Neuronal stem cell (in vitro differentiated cells): ENCODE measurements at places on chromosomes 7 and 10.

GRCh38 chr10:99450156-99450555 lies 19.7 kb upstream of the GOT1 start:
- H3K36me3 ChIP-seq = no peaks in the 10 kb centered on the region
- peaks cover 78% of the 10 kb centered on the region for H3K27me3 ChIP-seq
- H3K4me1 ChIP-seq = no peaks in the 10 kb centered on the region
- no peak for DNase-seq
- H3K4me3 ChIP-seq = no peak overlapping the region
- H3K27ac ChIP-seq = no peak overlapping the region

DNA sequence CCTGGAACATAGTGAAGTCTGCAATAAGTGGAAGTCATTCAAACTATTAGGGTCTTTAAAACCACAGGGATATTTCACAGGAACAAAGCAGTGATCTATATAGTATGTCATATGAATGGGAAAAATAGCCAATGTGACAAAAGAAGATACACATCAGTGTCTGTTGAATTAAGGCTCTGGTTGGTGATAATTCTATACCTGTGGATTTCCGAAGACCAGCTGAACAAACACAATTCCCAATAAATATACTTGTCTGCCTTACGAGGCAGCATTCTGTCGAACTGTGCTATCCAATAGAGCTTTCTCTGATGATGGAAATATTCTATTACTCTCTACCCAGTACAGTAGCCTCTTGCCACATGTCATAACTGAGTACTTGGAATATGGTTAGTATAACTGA lies 55.9 kb upstream of the CAV2 start:
- no peak for DNase-seq
- no peak overlapping the region for H3K4me3 ChIP-seq
- H3K27me3 ChIP-seq = no peaks in the 10 kb centered on the region
- H3K36me3 ChIP-seq = no peaks in the 10 kb centered on the region
- H3K4me1 ChIP-seq = peaks cover 2% of the 10 kb centered on the region
- no peak overlapping the region for H3K27ac ChIP-seq

- peak; percentile 93 for DNase-seq
- H3K4me3 ChIP-seq = peak within 1 kb of the TSS; percentile 88
- H3K4me1 ChIP-seq = peaks cover 6% of the 10 kb centered on the region
- no peaks in the 10 kb centered on the region for H3K27me3 ChIP-seq
- H3K36me3 ChIP-seq = peaks cover 36% of the 10 kb centered on the region
Measured at GRCh38 chr7:74173866-74174605, at the start of gene EIF4H. TSS of gene EIF4H (plus strand) at chr7:74174356. CDS start at chr7:74174384, 28 bp downstream.

GRCh38 chr10:86316274-86316835 lies 50.2 kb downstream of the GRID1 start:
- no peaks in the 10 kb centered on the region for H3K27me3 ChIP-seq
- no peak overlapping the region for H3K27ac ChIP-seq
- no peak for DNase-seq
- no peak overlapping the region for H3K4me3 ChIP-seq
- H3K4me1 ChIP-seq = peaks cover 3% of the 10 kb centered on the region

DNA sequence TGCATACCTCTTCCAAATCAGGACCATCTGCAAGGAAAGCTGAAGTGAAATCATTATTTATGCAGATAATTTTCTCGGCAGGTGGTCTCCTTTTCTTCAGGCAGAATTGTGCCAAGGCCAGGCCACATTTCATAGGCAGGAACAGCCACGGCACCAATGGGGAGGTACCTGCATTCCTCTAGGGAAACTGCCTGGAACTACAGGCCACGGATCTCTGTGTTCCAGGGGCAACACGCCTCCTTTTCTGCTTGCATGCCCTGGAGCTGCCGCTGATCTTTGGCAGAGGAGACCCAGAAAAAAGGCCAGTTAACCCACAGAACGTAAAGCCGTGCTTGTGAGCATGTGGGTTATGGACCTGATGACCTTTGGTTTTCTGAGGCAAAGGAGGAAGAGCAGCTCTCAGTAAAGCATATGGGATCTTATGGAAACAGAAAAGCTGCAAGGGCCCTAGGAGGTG lies 111.2 kb upstream of the KIAA1217 start:
- no peaks in the 10 kb centered on the region for H3K27me3 ChIP-seq
- H3K4me1 ChIP-seq = peaks cover 2% of the 10 kb centered on the region
- no peak overlapping the region for H3K27ac ChIP-seq
- DNase-seq = no peak
- H3K36me3 ChIP-seq = no peaks in the 10 kb centered on the region

DNA sequence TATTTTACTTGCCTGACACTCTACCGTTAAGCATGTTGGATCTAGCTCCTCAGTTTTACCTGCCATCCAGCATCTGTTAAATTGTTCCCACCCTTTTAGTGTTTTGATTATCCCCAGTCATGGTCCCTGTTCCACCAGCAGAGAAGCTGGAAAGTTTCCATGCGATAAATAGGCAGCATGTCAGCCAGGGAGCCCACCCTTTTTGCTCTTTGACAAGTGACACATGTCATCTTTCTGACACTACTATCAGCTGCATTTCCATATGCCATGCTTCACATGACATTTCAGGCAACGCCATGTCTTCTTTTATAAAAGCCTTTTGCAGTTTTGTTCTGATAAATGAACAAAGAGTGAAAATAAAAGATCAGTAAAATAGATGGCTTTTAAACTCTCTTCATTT lies 310.8 kb downstream of the MAGI2 start:
- H3K4me1 ChIP-seq = no peaks in the 10 kb centered on the region
- no peak overlapping the region for H3K27ac ChIP-seq
- H3K36me3 ChIP-seq = no peaks in the 10 kb centered on the region
- H3K4me3 ChIP-seq = no peak overlapping the region

DNA sequence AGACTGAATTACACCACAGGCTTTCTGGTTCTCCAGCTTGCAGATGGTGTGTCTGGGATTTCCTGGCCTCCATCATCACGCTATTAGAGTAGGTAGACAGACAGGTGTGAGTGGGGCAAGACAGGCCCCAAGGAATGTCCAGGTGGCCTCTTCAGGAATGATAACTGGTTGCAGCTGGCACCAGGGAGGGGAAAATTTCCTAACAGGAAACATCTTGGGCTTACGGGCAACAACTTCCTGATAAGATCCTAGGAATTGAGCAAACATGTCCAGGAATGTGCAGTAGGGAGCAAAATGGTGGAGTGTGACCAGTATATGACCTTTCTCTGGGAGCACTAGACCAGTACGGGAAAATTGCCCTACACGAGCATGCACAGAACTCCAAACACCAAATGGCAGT lies 11.3 kb downstream of the XRCC2 start:
- no peak for DNase-seq
- H3K4me3 ChIP-seq = no peak overlapping the region
- no peak overlapping the region for H3K27ac ChIP-seq
- H3K4me1 ChIP-seq = no peaks in the 10 kb centered on the region

DNA sequence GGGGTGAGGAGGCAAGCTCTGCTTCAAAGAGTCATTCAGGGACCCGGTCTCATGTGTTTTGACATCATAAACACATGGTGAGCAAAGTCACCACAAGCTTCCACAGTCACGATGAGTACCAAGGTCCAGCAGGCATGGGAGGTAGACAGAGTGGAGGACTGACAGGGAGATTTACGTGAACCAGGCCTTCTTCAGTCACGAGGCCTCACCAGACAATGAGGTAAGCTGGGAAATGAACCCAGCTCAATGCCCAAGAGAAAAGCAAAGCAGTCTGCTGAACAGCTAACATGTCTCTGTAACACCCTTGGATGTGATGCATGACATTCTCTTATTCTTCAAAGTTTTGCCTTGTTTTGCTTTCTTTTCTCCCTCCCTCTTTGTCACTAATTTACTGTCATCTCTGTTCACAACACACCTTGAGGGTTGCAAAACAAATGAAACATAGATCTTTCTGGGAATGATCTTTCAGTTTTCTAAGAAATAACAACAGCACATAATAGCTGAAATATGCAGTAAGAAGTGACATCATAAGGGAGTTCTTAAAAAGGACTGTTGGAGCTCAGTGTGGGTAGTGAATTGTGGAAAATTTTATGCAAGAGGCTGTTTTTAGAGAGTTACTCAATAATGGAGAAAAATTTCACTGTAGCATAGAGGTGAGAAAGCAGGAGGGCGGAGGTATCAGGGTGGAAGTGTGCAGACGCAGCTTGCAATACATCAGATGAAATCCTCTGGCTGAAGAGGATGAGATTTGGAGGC lies 9.0 kb downstream of the PPP1R17 start:
- H3K27me3 ChIP-seq = no peaks in the 10 kb centered on the region
- H3K27ac ChIP-seq = no peak overlapping the region
- H3K4me1 ChIP-seq = no peaks in the 10 kb centered on the region
- no peak for DNase-seq

GRCh38 chr10:26534384-26534783 lies 96.2 kb downstream of the APBB1IP start:
- H3K4me1 ChIP-seq = no peaks in the 10 kb centered on the region
- no peak overlapping the region for H3K4me3 ChIP-seq
- DNase-seq = no peak

DNA sequence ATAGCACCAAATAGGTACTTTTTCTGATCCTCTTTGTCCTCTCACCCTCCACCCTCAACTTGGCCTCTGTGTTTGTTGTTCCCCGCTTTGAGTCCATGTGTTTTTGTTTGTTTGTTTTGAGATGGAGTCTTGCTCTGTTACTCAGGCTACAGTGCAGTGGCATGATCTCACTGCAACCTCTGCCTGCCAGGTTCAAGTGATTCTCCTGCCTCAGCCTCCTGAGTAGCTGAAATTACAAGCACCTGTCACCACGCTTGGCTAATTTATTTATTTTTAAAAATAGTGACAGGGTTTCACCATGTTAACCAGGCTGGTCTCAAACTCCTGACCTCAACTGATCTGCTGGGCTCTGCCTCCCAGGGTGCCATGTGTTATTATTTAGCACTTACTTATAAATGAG lies 5.3 kb downstream of the ZNF273 start:
- no peaks in the 10 kb centered on the region for H3K4me1 ChIP-seq
- no peak overlapping the region for H3K27ac ChIP-seq
- peaks cover 46% of the 10 kb centered on the region for H3K36me3 ChIP-seq
- H3K27me3 ChIP-seq = no peaks in the 10 kb centered on the region

DNA sequence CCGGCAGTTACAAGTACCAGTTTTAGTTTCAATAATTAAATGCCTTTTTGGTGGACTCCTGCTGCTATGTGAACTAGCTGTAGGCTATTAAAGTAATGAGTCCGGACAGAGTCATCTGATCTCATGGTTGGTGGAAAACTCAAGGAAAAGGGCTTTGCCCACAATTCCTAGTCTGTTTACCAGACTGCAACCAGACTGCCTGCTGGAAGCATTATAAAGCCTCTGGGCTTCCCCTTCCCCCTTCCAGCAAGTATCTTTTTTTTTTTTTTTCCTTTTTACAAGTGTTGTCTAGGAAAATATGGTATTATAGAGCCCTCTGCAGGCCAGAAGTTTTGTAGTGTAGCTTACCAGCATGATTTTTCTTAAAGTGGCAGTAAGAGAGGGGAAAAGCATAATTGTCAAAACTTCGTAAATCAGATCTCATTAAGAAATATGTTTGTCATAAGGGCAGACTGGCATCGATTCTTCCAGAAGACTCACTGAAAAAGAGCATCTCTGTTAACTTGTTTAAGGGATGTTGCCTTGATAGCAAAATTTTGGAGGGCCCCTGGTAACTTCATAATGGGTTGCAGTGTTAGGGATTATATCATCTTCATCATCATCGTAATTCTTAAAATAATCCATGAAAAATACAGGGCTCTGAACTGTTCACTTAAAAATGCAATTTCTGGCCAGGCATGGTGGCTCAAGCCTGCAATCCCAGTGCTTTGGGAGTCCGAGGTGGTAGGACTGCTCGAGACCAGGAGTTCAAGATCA lies 181.3 kb downstream of the TAX1BP1 start:
- H3K36me3 ChIP-seq = no peaks in the 10 kb centered on the region
- peak; percentile 70 for DNase-seq
- H3K27ac ChIP-seq = no peak overlapping the region
- no peaks in the 10 kb centered on the region for H3K27me3 ChIP-seq
- H3K4me3 ChIP-seq = no peak overlapping the region

DNA sequence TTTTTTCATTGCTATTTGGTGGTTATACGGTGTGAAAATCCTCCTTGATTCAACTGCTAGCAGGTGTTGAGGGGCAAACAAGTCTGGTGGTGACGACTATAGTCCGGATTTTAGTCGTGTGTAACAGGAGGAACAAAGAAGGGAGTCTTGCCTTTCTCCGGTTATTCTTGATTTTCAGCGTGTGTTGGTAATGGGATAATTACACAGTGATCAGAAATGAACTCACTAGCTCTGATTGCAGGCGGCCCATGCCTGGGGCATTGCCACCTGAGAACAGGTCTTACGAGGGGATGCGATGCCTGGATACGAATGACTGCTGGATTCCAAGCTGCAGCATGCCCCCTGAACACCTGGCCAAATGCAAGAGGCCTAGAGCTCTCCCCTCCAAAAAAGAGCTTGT lies 72.8 kb downstream of the CAMK1D start:
- H3K27me3 ChIP-seq = no peaks in the 10 kb centered on the region
- H3K4me1 ChIP-seq = no peaks in the 10 kb centered on the region
- DNase-seq = no peak
- H3K4me3 ChIP-seq = no peak overlapping the region
- no peak overlapping the region for H3K27ac ChIP-seq
